GM06990 (cell line): ENCODE measurements at places on chromosomes 16 and 17.

DNA sequence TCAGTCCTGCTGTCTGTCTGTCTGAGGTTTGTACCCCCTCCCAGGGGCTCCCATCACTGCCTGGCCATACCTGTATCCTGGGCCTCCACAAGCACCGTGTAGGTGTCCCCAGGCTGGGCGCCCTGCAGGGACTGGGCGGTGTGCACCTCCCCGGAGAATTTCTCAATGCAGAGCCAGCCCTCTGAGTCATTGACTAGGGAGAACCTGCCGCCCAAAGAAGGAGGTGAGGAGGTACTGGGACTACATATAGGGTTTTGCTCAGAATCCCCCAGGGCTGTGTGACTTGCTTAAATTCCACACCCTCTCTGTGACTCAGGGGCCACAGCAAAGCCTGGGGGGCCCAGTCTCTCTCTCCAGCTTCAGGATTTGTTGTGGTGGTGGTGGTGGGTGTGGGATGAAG, 7.6 kb downstream of the CDH16 start:
- no peak for DNase-seq

GRCh38 chr17:43756201-43756600, 2.4 kb downstream of the SOST start:
- DNase-seq, result no peak

- peak; percentile 66 for DNase-seq
Observed at GRCh38 chr17:30550512-30551273, 73.5 kb downstream of the GOSR1 start.

DNA sequence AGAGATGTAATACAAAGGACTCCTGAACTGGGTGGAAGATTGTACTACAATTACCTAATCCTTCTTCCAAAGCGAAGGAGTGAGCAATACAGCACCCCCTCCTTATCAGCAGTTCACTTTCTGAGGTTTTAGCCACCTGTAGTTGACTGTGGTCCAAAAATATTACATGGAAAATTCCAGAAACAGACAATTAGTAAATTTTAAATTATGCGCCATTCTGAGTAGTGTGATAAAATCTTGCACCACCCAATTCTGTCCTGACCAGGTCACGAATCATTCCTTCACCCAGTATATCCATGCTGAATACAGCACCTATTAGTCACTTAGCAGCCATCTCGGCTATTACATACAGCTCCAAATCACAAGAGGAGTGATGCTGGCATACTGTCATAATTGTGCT, 23.2 kb downstream of the VPS53 start:
- no peak for DNase-seq

GRCh38 chr16:52805559-52806168, 247.0 kb downstream of the CHD9NB start:
- DNase-seq, result no peak

DNA sequence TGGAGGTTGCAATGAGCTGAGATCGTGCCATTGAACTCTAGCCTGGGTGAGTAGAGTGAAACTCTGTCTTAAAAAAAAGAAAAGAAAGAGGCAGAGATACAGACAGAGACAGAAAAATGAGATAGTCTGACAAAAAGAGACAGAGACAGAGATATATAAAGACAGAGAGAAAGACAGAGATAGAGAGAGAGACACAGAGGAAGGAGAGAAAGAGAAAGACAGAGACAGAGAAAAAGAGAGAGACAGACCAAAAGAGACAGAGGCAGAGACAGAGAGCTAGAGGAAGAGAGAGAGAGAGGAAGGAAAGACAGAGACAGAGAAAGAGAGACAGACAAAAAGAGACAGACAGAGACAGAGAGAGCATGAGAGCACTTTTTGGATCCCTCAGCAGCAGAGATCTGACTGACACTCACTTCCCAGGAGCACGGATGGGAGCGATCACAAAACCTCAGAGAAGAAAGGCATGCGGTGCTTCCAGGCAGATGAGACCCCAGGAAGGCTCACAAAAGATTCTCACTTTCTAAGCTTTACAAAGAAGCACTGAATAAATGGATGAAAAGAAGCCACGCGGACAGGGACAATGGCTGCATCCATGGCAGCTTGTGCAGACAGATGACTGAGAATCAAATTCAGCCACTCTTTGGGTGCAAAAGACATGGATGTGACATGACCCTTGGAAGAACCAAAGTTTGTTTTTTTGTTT, 38.6 kb upstream of the HS3ST2 start:
- no peak for DNase-seq

- no peak for DNase-seq
Observed at GRCh38 chr17:28698253-28698941, 13.3 kb downstream of the PROCA1 start.

DNA sequence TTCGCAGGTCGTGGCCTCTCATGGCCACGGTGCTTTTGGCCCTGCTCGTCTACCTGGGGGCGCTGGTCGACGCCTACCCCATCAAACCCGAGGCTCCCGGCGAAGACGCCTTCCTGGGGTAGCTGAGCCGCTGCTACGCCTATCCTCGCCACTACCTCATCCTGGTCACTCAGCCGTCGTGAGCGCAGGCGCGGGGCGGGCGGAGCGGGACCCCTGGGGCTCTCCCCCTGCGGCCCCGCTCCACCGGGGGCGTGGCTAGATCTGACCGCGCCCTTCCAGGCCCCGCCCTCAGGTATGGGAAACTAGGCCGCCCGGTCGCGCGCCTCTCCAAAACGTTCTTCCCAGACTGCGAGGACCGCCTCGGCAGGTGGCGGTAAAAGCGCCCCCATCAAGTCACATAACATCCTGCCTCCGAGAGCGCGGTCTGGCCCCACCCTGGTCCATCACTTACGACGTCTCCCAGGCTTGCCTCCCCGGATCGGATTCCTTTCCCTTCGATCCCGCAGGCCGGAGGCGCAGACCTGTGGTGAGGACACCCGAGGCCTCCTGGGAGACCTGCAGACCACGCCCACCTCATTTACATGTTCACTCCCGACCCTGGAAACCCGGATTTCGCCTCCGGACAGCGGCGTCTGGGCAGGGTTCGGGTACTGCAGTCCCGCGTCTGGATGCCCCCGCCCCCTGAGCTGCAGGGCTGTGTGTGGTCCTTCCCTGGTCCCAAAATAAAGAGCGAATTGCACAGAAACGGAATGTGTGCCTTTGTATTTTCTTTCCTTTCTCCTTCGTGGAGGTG, 91.5 kb upstream of the TMEM97 start:
- peak; percentile 31 for DNase-seq

- no peak for DNase-seq
Observed at GRCh38 chr17:81734405-81735263, 22.6 kb downstream of the SLC25A10 start.

- no peak for DNase-seq
Observed at GRCh38 chr16:28149011-28149888, 62.5 kb downstream of the XPO6 start.

DNA sequence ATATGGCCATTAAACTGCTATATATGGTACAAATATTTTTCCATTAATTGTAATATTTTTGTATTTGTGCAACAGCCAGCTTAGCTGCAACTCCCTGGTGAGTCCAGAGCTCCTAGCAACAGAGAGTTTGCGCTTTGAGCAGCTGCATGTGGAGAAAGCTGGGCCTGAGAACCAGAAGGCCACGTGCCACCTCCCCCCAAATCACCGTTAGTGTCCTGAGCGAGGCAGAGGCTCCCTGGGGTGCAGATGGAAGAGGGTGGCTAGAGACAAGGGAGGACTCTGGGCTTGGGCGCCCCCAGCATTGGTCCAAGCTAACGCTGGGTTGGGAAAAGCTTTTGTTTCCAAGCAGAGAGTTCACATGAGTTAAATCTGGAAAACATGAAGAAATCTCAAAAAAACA, 41.6 kb downstream of the HSBP1 start:
- no peak for DNase-seq

DNA sequence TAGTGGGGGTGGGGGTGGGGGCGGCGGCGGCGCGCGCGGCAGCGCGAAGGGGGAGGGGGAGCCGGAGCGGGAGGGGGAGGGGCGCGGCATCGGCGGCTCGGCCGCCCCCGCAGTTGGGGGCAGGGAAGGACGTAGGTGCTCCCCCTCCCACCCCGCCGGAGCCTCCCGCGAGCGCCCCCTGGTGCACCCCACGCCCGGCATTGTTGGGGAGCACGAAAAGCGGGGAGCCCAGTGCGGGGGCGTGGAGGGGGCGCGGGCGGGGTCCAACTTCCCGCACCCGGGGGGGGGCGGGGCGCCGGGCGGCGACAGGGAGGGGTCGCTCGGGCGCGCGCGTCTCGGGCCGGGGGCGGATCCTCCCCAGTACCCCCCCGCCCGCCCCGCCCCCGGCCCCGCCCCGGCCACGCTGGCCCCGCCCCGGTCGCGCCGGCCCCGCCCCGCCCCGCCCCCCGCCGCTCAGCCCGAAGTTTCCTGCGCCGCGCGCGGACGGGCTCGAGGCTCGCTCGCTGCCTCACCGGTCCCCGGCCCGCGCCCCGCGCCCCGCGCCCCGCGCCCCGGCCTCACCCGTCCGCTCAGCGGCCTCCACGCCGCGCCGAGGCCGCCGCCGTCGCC, at the start of gene CACNA1H:
CACNA1H (plus strand) TSS at position 456 of the 609 bp plus-strand sequence. CDS start 632 bp downstream, outside the sequence.
- no peak for DNase-seq

DNA sequence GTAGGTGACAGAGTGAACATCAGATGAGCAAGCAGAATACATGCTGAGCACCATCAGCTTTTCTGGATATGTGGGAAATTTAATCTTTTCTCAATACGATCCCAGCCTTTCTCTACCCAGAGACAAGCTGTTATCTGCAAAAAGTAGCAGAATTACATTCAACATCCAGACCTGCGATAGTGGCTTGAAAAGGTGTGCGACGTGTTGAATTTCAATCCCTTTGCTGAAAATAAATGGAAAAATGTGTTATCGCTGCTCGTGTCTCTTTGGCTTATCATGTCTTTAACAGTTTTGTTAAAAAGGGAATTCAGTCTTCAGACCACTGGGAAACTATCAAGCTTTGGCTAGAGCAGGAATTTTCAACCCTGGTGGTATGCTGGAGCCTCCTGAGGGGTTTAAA, 98.8 kb upstream of the FAM20A start:
- no peak for DNase-seq

GRCh38 chr17:49739641-49740271, 24.2 kb downstream of the FAM117A start:
- DNase-seq, result peak; percentile 77

GRCh38 chr17:11736613-11737312, 138.5 kb downstream of the DNAH9 start:
- no peak for DNase-seq

GRCh38 chr16:87465306-87465705, 27.5 kb downstream of the ZCCHC14 start:
- DNase-seq, result no peak

- DNase-seq, result no peak
Observed at GRCh38 chr16:12021578-12022253, 45.2 kb downstream of the SNX29 start.

GRCh38 chr16:86359571-86359970, 150.8 kb upstream of the FOXF1 start:
- DNase-seq, result no peak

DNA sequence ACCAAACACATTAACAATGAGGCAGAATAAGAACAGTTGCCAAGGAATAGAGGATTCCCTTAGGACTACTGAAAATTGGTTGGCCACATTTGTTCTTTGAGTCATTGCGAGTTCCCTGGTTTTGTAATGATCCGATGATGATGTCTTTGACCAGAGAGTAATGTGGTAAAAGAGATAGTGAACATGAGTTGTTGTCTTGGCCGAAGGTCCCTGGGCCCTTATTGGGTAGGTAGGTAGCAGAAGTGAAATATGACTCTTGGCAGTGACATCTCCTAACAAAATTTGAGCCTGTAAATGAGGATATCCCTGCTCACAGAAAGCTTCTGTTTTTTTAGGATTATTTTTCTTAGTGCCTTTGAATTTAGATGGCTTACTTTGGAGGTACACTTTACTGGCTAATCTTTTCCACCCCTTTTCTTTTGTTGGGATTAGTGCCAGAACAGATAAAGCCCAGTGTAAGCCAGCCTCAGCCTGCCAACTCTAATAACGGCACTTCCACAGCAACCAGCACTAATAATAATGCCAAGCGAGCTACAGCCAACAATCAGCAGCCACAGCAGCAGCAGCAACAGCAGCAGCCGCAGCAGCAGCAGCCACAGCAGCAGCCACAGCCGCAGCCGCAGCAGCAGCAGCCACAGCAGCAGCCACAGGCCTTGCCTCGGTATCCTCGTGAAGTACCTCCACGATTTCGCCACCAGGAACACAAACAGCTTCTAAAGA, 47.2 kb downstream of the TNRC6A start:
- no peak for DNase-seq

DNA sequence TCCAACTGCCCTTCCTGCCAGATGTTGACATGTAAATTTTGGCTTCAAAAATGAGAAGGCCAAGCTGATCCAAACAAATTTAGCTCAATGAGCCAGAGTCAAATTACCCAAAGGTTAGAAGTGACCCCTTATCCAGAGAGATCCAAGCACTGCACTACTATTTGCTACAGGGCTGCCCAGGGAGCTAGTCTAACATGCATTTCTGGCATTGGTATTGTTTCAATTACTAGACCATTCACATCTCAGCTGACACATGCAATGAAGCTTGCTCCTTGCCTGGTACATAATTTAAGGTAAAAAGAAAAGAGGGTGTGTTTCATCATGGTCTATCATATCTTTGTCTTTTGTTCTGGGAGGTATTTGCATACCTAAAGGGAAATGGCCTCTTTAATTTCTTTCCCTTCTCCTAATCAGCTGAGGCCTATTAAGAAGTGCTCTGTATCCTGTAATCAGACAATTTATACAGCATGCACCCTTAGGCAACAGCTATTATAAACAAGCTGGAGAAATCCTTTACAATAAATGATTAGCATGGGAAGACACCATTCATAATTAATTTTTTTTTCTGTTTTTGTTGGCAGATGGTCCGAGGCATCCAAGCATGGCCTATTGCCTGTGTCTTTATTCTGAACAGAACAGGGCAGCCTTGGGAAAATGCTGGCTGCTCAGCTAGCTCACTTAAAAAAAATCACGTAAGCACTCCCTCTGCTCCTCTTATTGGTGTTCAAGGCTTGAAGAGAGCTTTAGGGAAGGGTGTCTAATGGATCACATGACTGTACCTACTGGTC, 161.5 kb upstream of the SALL1 start:
- no peak for DNase-seq

DNA sequence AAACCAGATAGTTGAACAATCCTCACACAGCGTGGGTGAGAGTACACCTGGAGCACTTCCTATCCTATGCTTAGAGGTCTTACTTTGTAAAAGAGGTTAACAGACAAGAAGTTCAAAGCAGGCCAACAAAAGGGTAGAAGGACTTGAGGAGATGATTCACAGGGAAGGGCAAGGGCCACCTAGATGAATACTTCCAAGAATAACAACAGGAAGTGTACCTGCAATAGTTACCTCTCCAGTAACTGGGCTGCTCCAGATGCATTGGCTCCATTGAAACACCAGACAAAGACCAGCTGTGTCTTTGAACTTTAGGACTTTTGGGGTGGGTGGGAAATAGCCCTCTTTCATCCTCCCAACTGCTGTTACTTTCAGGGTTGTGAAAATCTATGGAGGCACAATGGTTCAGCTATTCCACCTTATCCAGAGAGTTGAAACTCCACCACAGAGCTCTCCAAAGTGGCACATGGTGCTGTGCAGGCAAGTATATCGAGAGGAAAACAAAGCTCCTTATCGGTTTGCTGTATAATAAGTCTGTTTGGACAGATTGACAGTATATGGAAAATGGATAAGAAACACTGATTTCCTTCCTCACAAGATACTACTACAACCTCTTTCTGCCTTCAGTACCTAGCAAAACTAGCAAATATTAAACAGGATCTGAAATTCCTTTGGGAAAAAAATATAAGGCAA, 22.7 kb downstream of the RNF43 start:
- DNase-seq, result no peak
